SK-N-SH (cell line): ENCODE measurements at places on chromosomes 7 and 10.

- no peak for DNase-seq
Observed at GRCh38 chr7:105473163-105473562, 48.9 kb downstream of the PUS7 start.

- peak; percentile 99 for DNase-seq
Observed at GRCh38 chr10:15097011-15097812, at the start of gene RPP38. RPP38 (plus strand) TSS chr10:15097355; CDS start chr10:15103315, 5,960 bp downstream.

DNA sequence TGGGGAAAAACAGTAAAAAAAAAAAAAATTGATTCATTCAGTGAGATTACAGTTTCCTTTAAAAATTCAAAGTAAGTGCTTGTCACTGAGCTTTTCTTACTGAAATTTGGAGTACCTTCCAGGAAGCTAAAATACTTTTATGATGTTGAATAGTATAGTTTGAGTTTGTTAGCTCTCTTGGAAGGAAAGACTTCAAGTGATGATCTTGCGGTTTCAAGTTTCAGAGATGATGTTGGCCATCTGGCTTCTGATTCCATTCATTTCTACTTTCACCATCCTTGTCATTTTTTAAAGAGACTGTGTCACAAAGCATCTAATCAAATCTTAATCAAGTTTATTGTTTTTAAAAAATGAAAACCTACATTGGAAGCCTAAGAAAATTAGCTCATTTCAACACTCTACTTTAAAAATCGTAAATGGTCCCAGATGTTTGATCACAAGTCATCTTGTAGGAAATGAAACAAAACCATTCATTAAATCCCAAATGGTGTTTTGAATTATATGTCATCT is 4.9 kb upstream of the HERPUD2 start:
- DNase-seq: no peak

- no peak for DNase-seq
Observed at GRCh38 chr7:77310982-77311381, 105.2 kb downstream of the GSAP start.

DNA sequence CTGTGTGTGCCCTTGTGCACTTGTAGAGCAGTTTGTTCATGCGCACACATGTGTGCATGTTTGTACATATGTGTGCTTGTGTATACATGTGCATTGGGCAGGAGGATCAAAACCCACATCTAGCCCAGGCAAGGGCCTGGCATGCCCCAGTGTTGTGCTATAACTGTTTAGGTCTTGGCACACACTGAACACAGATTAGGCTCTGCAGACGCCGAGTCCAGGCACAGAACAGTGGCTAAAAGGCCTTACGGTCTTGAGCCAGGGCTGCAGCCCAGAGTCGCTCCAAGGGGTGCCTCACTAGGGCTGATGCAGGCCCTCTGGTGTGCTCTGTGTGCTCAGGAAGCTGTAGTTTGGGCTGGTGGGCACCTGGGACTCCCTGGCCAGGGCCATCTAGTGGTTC is 55.7 kb downstream of the YKT6 start:
- no peak for DNase-seq
